ENCODE measurements at places on chromosomes 3 and 15. TPM values are rescaled to one million over a fixed set of nuclear protein-coding genes. Genes with fewer than 3 reads are reported as not detected.

DNA sequence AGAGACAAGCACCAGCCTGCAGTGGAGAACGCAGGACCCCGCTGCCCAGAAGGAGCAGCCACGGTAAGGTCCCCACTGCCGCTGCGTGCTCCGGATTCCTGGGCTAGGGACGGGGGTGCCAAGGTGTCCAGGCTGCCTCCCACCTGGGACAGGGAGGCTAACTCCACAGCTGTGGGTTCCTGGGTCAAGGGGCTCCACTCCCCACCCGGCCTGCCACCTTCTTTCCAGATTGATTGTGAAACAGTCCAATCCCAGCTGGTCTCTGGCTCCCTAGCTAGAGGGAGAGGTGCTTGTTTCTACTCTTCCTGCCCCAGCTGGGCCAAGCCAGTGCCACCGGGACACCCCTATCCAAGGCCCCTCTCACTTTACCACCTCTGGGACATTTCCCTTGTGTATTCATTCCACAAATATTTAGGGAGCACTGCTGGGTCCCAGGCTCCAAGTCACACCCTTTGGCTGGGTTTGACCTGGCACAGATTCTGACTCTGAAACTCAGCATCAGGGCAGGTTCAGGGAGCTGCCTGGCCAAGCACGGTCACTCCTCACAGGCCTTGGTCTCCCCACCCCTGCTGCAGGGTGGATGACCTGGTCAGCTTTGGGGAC, 1.9 kb downstream of the PAK6 start:
- no peak overlapping the region for H3K4me3 ChIP-seq
- H3K27me3 ChIP-seq = peaks cover 11% of the 10 kb centered on the region
- H3K36me3 ChIP-seq = no peaks in the 10 kb centered on the region
- H3K4me1 ChIP-seq = no peaks in the 10 kb centered on the region

NEK11 gene
- total RNA-seq = 3.8 TPM

DNA sequence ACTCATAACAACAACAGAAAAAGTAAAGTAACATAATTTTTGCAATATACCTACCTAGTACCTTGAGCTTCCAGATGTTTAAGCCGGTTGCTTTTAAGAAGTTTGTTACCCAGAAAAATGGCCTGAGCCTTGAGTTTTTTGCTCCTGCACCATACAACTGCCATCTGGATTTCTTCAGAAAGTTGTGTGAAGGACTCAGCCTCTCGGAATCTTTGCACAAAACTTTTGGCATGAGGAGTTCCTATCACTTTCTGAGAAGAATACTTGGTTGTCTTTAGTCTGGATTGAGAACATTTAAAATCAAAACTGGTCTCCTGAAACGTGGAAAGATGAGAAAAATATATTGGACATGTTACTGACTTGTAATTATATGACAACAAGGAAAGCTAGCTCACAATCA, 17.3 kb downstream of the GTPBP8 start:
- H3K4me3 ChIP-seq = no peak overlapping the region
- no peaks in the 10 kb centered on the region for H3K27me3 ChIP-seq
- H3K4me1 ChIP-seq = no peaks in the 10 kb centered on the region
- no peak overlapping the region for H3K27ac ChIP-seq
- H3K36me3 ChIP-seq = peaks cover 97% of the 10 kb centered on the region

GRCh38 chr15:82679626-82680199, 30.0 kb downstream of the AP3B2 start:
- no peak overlapping the region for H3K27ac ChIP-seq
- no peaks in the 10 kb centered on the region for H3K4me1 ChIP-seq
- H3K36me3 ChIP-seq = no peaks in the 10 kb centered on the region
- peaks cover 27% of the 10 kb centered on the region for H3K27me3 ChIP-seq

DNA sequence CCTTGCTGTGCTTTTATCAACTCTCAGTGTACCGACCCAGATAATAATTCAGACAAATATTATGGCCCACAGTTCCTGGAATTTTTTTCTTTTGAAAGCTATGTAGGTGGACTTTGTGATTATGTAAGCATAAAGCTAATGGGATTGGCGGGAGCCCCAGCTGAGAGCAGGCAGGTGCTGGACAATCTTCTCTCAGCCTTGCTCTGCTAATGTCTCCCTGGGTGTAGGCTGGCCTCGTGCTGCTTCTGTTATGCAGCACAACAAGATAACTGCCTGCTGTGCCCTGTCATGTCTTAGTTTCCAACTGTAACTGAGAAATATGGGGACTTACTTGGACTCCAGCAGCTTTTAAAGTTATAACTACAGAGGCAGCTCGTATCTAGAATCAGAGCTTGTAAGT, 415.0 kb downstream of the PDCD6IP start:
- H3K4me1 ChIP-seq = peaks cover 3% of the 10 kb centered on the region
- no peak for DNase-seq
- H3K27me3 ChIP-seq = no peaks in the 10 kb centered on the region
- H3K4me3 ChIP-seq = no peak overlapping the region
- H3K27ac ChIP-seq = no peak overlapping the region

- no peaks in the 10 kb centered on the region for H3K27me3 ChIP-seq
- no peak overlapping the region for H3K4me3 ChIP-seq
- no peak overlapping the region for H3K27ac ChIP-seq
- no peaks in the 10 kb centered on the region for H3K4me1 ChIP-seq
These were observed 48.9 kb downstream of the GRK7 start for GRCh38 chr3:141812084-141812483.

Data from upper lobe of right lung (tissue), 1 donor.